ENCODE measurements at places on chromosomes 6 and 20.

- DNase-seq: no peak
Observed at GRCh38 chr6:156897907-156898531, 120.8 kb downstream of the ARID1B start.

DNA sequence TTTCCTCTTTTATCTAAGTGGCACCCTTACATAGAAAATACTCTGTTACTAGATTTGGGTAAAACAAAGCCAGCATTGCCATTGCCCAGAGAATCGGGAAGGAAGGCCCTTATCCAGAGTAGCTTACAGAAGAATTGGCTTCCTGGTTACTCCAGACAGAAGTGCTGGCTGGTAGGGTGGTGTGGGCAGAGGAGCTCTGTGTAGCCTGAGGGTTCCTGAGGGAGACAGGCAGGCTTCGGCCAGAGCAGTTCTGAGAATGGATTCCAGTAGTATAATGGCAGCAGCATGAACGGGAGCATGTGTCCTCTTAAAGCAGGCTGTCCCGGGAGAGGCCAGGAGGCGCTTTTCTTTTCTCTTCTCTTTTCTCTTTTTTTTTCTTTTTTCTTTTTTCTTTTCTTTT lies 11.9 kb downstream of the CUL9 start:
- DNase-seq: no peak

DNA sequence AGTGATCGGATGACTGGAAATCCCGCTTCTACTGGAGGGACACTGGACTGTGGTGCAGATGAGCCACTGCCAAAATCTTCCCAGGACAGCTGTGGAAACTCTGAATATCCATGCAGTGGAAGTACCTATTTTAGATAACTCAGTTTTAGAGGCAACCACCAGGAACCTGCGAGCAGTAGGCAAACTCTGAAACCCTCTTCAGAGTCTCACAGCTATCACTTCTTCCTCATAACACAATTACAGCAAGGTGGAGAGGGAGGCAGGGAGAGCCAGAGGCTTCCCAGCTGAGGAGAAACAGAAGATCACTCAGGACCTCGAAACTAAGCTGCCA lies 322.8 kb upstream of the NT5E start:
- no peak for DNase-seq

DNA sequence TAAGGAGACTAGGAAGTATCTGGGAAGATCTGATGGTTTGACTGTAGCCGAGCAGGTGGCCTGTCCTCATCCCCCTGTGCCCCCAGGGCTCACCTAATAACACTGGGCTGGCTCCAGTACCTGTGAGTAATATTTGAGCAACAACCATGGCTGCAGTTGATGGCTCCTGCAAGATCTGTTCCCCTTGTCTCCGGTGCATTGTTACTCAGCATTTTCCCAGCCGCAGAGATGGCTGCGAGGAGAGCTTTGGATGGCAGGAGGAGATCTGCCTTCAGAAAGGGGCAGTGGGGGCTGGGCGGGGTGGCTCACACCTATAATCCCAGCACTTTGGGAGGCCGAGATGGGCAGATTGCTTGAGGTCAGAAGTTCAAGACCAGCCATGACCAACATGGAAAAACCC lies 39.3 kb downstream of the PTK7 start:
- DNase-seq: peak; percentile 89

DNA sequence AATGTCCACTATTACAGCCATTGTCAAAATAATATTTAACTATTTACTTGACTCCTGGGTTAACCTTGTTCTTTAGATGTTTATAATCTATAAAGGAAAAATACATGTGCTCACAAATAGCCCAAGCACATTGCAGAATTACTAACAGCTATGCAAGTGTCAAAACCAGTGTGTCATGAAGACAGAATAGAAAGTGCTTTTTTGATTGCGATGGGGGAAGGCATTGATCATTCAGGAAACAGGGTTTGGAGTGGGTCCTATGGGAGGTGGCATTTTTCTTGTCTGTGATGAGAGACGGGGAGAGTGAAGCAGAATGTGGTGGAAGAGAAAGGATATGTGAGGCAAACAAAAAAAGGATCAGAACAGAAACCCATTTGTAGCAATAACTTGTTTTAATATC lies 1.0 kb upstream of the AGPAT4 start:
- DNase-seq: no peak

GRCh38 chr6:43817192-43817591 lies 47.2 kb downstream of the VEGFA start:
- DNase-seq: peak; percentile 24

GRCh38 chr20:35788796-35789195 lies 17.0 kb downstream of the PHF20 start:
- DNase-seq: peak; percentile 61
